ENCODE measurements at places on chromosomes 4 and X.

DNA sequence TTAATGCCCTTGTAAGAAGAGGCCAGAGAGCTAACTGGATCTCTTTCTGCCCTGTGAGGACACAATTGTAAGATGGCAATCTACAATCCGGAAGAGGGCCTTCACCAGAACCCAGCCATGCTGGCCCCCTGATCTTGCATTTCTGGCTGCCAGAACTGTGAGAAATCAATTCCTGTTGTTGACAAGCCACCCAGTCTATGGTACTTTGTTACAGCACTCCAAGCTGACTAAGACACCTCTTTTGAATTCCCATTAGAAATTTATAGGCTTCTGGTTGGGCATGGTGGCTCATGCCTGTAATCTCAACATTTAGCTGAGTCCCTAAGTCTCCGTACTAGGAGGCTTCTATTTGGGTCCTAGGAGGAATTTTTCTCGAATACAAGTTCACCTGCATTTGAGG is 48.8 kb upstream of the RELL1 start:
- DNase-seq, result no peak

DNA sequence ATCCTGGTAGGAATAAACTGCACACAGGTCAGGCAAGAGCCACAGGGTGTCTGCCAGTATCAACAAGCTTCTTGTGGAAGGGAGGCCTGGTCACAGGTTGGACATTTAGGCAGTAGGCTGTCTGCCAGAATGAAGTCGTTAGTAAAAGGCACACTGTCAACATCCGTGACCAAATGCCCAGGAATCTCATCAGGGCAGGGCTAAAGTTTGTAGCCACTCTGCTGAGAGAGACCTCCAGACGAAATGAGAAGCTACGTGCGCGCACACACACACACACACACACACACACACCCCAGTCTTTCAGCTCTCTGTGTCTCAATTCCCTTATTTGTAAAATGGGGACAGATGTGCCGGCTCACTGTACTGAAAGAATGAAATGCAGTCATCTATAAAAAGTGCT is 408.7 kb upstream of the ZFP42 start:
- no peak for DNase-seq

DNA sequence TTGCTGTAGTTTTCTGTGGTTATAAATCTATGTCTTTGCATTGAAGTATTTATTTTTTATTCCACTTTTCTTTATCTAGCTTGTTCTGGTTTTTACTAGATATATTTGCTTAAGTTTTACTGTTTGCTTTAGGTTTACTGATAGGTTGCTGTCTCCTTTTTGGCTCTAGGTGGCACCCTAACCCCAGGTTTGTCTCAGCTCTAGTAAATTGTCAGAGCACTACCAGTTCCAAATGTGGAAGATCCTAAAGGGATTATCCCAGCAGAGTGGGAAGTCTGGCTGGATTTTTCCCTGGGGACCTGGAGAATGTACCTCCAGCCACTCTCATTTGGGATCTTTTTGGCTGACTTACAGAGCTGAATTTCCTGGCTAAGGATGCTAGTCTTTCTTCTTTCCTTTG is 106.1 kb downstream of the PBDC1 start:
- DNase-seq, result peak; percentile 60

DNA sequence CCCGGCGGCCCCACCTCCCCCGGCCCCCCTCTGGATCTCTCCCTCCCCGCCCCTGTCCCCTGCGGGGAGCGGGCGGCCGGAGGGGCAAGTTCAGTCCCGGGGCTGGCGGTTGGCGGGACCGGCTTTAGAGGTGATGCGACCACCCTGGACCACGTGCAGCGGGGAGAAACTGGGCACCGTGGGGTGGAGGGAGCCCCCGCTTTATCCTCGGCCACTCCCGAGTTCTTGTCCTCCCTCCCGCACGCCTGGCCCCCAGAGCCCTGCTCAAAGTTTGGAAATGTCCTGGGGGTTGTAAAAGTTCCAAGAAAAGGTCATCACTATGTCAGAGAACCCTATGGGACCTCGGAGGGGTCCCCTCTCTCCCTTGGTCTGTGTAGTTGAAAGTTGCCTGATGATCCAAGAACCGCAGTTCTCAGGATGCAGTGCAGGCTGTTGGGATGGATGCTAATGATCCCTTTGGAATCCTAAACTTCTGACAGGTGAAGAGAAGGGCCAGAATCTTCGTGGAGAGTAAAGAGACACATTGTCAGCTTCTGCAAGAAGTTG is 411 bp upstream of the VEGFC start:
- DNase-seq, result no peak

DNA sequence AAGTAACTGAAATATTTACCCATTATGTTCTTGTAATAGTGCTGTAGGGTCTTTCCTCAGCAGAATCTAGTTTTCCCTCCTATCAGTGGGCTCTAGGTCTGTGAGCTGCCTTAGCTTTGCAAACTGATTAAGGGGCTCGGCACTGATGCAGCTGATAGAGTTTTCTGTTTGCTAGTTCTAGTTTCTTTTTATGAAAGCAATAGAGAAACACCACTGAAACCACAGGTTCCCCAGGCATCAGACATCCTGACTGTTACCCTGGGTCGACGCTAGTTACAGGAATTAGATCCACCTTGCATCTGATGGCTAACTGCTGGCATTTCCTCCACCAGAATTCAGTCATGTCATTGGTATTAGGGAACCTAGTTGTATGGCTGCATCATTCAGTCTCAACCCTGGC is 225.0 kb upstream of the VCX start:
- no peak for DNase-seq

DNA sequence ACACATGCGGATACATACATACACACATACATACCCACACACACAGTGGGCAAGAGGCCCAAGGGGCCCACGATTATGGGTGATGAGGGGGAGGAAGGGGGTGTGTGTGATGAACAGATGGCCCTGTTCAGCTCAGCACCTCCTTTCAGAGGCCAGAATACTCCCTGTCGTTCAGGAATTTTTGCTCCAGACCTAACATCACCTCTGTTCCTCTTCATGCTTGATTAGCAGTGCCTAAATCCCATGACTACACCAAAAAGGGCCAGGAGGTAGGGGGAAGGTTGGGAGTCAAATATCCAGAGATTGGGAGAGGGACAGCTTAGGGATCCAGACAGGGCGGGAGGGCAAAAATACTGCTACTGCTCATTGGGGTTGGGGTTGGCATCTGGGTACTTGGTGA is 42.7 kb downstream of the SMC1A start:
- DNase-seq, result no peak

All from Ammon's horn (tissue), 1 donor.